ENCODE measurements at places on chromosomes 13 and 19.

DNA sequence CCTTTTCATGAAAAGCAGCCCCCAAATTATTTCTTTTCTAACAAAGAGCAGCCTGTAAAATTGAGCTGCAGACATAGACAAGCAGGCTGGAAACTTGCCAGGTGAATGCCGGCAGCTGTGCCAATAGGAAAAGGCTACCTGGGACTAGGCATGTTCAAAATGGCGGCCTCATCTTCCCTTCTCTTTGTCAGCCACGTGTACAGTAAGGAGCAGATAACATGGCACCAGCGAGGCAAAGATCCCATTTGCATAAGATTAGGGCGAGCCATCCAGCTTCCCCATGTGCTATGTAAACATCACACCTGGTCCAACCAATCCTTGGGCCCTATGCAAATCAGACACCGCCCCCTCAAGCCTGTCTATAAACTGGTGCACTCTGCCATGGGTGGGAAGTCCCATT, 31.2 kb upstream of the CACNA1A start:
- no peak for DNase-seq

GRCh38 chr13:25927932-25928331, 123.9 kb downstream of the SHISA2 start:
- no peak for DNase-seq

- DNase-seq: peak; percentile 19
Observed at GRCh38 chr13:51935326-51936171, 73.8 kb downstream of the CCDC70 start.

DNA sequence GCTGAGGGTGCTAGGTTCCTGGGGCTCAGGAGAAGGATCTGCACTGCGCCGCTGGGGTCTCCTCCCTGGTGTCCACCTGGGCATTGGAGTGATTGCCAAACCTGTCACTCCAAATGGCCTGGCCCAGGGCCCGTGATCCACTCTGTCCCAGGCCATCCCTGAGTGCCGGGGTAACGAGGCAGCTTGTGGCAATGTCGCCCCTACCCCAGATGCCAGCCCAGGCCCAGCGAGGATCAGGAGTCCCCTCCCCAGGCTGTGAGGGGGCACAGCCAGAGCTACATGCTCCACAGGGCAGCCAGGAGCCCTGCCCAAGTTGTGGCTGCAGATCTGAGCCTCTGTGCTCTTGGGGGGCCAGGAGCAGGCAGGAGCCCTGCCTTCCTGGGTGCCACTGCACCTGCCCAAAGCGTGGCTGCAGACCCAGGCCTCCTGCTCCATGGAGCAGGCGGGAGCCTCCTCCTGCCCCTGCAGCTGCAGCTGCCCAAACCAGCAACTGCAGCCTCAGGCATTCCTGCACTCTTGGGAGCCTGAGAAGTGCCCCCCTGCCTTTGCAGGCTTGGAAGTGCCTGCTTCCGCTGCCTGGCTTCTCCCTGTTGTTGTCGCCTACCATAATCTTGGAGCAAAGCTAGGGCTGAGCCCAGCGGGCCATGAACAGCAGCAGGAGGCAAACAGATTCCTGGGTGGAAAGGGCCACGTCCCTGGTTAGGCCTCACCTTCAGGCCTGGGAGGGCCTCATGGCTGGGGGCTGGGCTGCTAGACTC, 4.6 kb downstream of the IGFL4 start:
- no peak for DNase-seq

DNA sequence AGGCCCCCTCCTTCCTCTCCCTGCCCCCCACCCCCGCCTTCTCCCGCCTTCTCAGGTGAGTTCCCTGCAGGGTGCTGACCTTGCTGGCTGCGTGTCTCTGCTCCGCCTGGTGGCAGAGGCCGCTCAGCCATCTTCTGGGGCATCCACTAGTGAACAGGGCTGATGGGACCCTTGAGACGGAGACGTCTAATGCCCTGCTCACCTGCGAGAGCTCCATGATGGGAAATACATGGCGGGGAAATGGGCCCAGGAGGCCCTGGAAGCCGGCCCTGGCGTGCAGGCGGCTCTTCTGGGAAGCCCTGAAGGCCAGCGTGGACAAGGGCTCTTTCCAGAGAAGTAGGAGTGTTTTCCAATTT, 15.2 kb upstream of the F7 start:
- no peak for DNase-seq

- DNase-seq: no peak
Observed at GRCh38 chr13:24899601-24900000, 135.6 kb downstream of the RNF17 start.

DNA sequence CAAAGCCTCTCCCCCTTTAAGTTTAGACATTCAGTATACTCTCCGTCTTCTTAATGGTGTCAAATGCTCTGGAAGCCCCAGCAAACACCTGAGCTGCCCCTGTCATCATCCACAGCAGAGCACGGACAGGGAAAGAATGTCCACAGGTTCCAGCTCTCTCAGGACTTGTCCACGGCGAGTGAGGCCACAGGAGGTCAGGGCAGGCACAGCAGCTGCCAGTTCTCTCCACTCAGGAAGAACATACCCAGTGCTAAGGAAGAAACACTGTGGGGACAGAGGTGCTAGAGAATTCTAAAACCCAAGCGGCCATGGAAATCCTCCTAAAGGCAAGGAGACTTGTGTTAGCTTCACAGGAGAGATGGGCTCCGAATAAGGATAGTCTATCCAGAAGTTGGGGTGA, 132.0 kb upstream of the SERP2 start:
- DNase-seq: no peak
